ENCODE measurements at places on chromosomes 1 and 21.

GRCh38 chr1:241083285-241083684 is 273.7 kb downstream of the RGS7 start:
- DNase-seq = no peak

GRCh38 chr1:245197911-245198379 is 43.2 kb downstream of the KIF26B start:
- peak; percentile 4 for DNase-seq

- peak; percentile 75 for DNase-seq
These were observed 3.5 kb upstream of the PADI1 start for GRCh38 chr1:17201201-17202021.

- DNase-seq = no peak
These were observed 7.0 kb upstream of the TFF1 start for GRCh38 chr21:42373196-42373907.

GRCh38 chr1:211830055-211830327 is 572 bp downstream of the LPGAT1 start:
- peak; percentile 28 for DNase-seq

GRCh38 chr1:12594966-12595756 is 22.8 kb downstream of the DHRS3 start:
- DNase-seq = peak; percentile 76

- no peak for DNase-seq
These were observed 40.3 kb downstream of the CD247 start for GRCh38 chr1:167477986-167478385.

DNA sequence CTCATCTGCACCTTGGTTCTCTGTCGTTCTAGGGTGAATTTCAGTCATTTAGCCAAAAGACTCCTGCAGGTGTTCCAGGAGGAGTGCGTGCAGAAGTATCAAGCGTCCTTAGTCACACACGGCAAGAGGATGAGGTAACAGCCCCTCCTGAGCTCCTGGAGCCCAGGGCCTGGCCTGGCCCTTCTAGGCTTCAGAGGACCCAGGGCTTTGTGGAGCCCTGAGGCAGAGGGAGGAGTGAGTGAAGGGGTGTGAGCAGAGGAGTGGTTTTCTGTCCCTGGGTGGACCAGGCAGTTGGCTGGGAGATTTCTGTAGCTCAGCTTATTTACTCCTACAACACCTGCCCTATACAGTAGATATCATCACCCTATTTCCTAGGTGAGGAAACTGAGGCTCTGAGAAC is 15.7 kb upstream of the RASSF5 start:
- no peak for DNase-seq

All from ACHN (cell line).